ENCODE measurements at places on chromosomes 1 and 21. TPM values are rescaled to one million over a fixed set of nuclear protein-coding genes. Genes with fewer than 3 reads are reported as not detected.
A peak's percentile ranks its signal among the peaks of the same experiment; 100 is the strongest.

ARV1 gene
- total RNA-seq: 13.1 TPM

KRTAP11-1 gene
- not detected for total RNA-seq

LCE2B gene
- total RNA-seq: not detected

ATF3 gene
- total RNA-seq: 21.5 TPM

SPATA17 gene
- total RNA-seq: 0.48 TPM

FCAMR gene
- total RNA-seq: not detected

OLFM3 gene
- 0.73 TPM for total RNA-seq

C1orf141 gene
- not detected for total RNA-seq

TMEM82 gene
- 0.21 TPM for total RNA-seq

E2F2 gene
- total RNA-seq: 6.1 TPM

DNA sequence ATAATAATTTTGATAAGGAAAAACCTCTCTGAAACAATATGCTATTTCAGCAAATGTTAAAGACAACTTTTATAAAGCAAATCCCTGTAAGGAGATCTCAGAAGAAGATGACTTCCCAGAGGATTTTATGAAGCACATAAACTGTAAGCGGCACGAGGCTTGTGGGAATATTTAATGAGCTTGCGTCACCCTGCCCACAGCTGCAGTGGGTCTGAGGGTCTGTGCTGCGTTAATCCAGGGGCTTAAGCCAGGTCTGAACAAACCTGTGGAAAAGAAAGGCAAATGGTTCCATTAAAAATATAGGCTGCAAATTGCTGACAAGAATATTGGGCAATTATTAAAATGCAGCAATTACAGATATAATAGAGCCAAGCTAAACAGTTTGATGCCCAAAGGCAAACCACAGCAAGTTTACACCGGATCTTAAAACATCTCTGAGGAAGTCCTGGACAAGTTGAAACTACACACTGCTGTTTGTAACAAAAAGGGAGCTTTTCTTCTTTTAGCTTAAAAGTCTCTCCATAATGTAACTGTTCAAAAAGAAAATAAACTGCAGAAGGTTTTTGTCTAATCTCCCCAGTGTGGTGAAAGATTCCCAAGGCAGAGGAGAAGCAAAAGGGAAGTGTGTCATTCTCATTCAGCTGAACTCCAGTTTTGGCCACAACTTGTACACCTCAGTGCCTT, 21.8 kb downstream of the TGFBR3 start:
- no peak for DNase-seq

GRCh38 chr1:232899268-232899667, 51.1 kb upstream of the NTPCR start:
- DNase-seq: no peak

- DNase-seq: no peak
Observed at GRCh38 chr1:108556066-108556465, 3.8 kb upstream of the EEIG2 start.

DNA sequence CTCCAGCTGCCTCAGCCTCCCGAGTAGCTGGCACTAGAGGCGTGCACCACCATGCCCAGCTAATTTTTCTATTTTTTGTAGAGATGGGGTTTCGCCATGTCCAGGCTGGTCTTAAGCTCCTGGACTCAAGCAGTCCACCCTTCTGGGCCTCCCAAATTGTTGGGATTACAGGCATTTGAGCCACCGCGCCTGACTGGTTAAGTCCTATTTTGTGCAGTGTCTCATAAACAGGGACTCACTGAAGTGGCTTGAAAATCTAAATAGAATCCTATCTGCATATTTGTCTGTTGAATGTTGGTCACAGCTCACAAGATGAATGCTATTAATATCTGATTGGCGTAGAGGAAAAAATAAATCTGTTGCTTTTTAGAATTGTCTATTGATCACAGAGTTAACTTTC, 5.9 kb upstream of the CHAF1B start:
- DNase-seq: no peak

DNA sequence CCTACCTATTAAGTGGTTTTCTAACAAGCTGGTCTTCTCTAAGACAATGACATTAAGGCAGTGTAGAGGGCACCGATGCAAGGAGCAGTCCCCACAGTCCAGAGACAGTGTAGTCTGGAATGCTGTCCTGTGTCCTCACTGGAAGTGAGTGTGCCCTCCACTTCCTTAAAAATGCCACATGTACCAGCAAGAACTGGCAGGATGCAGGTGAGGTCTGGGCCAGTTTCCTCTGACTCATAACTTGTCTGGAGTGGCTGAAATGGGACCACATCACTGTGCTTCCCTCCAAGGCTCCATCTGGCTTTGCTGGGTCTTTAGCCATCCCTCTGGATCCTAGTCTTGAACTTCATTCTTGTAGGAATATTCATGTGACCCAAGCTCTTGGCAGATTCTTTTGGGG, 170.5 kb upstream of the KIAA0040 start:
- DNase-seq: no peak

DNA sequence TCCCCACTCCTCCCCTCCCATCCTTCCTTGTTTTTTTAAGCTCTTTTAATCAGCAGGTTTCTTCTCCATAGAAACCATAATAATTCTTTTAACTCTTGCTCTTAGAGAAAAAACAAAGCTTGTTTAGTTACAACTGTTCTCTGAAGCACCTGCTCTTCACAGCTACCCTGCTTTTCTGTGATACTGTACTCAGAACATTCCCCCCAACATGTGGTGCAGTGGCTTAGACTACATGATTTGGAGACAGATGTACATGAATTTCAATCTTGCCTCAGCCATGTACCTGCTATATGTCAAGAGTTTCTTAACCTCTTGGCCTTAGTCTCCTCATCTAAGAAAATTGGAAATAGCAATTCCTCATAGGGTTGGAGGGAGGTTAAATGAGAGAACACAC, 33.5 kb downstream of the LAMC2 start:
- no peak for DNase-seq

GRCh38 chr1:147598621-147599361, 57.5 kb downstream of the BCL9 start:
- DNase-seq: peak; percentile 79

- no peak for DNase-seq
Observed at GRCh38 chr1:200883118-200883517, 10.3 kb downstream of the GPR25 start.

- no peak for DNase-seq
Observed at GRCh38 chr1:211530102-211530501, 38.1 kb upstream of the RD3 start.

GRCh38 chr21:40882192-40882915, 35.4 kb upstream of the DSCAM start:
- no peak for DNase-seq

GRCh38 chr1:116853680-116854402, 55.9 kb upstream of the PTGFRN start:
- DNase-seq: peak; percentile 38

GRCh38 chr1:10848109-10848684, 51.8 kb upstream of the CASZ1 start:
- DNase-seq: no peak

DNA sequence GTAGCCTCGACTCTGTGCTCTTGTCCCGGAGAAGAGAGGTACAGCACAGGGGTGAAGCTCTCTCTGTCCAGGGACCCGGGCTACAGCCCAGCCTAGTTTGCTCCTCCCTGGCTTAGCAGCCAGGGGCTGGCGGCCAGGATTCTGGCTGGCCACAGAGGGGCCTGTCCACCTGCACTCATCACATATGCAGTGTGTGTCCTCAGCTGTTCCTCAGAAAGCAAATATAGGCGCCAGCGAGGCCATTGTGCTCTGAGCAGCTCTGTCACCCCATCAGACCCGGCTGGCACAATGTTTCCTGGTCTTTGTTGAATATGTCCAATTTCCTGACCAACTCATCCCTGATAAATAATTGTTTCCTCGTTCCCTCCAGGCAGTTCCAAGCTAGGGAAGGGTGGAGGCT, 28.5 kb downstream of the KCND3 start:
- DNase-seq: no peak

GRCh38 chr1:74686928-74687327, 13.3 kb upstream of the ERICH3 start:
- no peak for DNase-seq

- no peak for DNase-seq
Observed at GRCh38 chr21:33265664-33266049, 510 bp upstream of the IL10RB start.

GRCh38 chr1:165355977-165356811, at the start of gene LMX1A:
TSS of gene LMX1A (minus strand) at chr1:165356715. CDS start at chr1:165355559, 1,156 bp downstream.
- no peak for DNase-seq

DNA sequence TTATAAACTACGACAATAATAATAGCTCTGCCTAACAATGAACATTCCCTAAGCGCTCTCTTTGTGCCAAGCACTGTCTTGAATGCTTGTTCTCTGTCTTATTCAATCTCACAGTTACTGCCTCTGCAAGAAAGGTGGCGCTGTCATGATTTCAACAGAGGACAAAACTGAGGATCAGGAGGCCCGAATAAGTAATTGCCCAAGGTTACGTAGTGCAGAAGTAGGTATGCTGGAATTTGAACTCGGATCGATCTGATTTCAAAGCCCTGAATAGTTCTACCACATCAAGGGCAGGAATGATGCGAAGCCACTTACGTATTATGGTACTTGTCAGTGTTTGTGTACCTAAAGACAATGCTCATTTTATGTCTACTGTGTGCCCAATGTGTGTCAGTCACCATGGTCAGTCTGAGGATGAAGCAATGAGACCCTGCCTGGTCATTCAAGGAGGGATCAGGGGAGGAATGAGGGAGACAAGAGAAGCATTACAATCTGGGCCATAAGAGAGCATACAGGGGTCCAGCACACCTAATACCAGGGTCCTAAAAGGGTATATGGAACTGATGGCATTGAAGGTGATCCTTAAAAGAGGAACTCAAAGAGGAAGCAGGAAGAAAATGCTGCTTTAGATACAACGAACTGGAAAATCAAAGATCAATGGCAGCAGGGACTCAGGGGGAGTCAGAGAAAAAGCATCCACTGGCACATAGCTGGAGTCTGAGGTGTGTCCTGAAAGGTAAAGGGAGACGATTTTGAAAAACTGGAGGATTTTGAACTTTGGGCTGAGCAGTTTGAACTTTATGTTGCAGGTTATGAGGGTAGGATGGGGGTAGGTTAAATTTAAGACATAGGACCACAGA, 389.2 kb downstream of the PLPP3 start:
- no peak for DNase-seq

Measured in H1 (cell line).